Stimulated activated CD4-positive, alpha-beta T cell treated with anti-CD3 and anti-CD28 coated beads, Interleukin-1b, Interleukin-23, amount 100 ng/mL, for 1 hour (primary cell): ENCODE measurements at places on chromosomes 13 and 19.

DNA sequence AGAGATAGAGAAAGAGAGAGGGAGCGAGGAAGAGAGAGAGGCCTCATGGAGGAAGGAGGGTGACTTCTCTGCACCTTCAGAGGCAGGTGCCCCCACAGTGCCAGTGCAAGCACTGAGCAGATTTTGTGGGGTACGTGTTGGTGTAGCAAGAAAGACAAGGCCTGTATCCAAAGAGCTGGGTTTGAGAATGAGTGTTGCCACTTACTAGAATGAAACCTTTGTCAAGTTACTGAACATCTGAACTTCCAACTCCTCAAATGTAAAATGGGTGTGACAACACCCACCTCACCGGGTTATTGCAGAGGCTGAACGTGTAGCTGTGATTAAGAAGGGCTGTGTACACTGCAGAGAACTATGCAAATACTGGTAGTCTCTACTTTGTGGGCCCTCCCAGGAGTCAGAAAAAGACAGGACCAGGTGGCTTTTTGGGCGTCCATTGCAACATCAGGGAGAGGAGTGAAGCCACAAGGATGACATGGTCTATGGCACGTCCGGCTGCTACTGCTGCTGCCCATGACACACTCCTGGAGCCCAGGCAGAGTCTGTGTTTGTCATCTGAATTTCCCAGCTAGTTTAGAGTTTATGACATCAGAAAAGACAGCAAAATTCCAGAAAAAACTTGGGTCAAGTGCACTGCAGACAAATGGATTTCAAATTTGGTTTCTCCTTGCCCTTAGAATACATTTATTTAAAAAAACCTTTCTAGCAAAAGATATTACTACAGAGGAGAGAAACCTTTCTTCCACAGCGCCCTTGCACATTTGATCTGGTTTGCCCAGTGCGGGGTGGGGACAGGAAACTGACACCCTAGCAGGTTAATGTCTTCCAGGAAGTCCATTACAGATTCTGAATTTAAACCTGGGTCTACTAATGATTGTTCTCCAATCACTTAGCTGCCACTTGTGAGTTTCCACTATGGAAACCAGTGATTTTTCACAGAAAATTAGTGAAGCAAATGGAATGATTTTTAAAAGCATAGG, 54.0 kb upstream of the ATP12A start:
- no peak for DNase-seq

DNA sequence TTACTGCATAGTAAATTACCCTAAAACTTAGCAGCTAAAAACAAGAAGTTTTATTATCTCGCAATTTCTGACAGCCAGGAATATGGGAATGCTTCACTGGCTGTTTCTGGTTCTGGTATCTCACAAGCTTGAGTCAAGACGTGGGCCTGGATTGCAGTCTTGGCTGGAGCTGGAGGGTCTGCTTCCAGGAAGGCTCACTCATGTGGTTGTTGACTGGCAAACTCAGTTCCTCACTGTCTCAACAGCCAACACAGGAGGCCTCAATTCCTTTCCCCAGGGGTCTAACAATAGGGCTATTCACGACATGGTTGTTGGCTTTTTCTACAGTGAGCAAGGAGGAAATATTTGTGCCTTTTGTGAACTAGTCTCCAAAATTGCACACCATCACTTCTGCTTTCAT, 146.3 kb downstream of the GPC5 start:
- no peak for DNase-seq

- no peak for DNase-seq
These were observed 485.3 kb downstream of the UQCRFS1 start for GRCh38 chr19:28727480-28728159.

- DNase-seq = no peak
These were observed 47.9 kb upstream of the ONECUT3 start for GRCh38 chr19:1705367-1705766.

DNA sequence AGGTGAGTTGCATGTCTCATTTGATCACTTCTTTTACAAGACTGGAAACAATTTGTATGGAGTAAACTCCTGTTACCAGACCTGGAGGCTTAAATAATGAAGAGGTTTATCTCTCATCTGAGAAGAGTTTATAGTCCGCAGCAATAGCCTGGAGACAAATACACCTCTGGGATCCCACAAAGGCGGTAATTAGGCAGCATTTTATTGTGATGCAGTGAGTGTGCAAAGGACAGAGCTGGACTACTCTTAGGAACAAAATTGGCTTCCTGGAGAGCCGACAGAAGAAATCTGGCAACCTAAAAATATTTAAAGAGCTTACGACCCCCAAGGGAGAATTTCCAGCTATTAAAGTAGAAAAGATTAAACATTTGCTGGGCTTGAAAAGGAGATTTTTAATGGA, 11.8 kb upstream of the KATNAL1 start:
- no peak for DNase-seq

GRCh38 chr13:58500938-58501337, 869.4 kb downstream of the PCDH17 start:
- no peak for DNase-seq

- DNase-seq = no peak
These were observed 152.5 kb upstream of the MAB21L1 start for GRCh38 chr13:35629026-35629425.

DNA sequence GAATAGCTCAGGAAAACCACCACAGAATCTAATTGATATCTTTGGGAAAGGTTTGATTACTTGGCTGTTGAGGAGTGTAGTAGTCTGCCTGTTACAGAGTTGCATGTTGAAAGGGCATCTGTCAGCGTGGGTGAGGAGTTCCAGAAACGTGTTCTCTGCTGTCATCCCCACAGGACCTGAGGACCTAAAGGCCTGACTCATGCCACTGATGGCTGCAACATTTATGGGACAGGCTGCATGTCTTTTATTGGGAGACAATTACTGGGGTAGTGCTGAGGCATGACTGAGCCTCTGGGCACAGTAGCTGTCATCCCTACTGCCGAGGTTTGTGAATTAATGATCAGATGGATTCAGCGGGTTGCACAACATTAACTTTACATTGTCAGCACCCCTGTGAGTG, 525.9 kb downstream of the GPC6 start:
- DNase-seq = no peak

DNA sequence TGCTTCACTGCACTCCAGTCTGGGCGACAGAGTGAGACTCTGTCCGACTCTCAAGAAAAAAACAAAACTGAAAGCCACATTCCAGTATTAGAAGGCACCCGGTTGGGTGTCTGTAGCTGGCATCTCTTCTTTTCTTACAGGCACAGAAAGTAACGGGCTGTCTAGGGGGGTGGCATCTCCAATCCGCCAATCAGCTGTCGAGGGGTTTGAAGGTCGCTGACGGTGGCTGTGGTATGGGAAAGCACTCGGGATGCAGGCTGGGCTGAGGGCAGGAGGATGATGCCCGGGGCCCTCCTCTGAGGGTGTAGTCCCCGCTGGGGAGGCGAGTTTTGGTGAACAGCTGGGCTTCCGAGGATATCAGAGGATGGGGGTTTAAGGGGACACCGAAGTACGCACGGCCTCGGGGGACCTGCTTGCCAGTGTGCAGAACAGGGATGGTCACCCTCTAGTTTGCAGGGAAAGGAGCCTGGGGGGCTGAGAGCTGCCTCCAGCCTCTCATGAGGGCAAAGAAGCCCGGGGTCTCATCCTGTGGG, 27.0 kb upstream of the ZBTB7A start:
- no peak for DNase-seq

- no peak for DNase-seq
These were observed 384 bp downstream of the TRAPPC2B start for GRCh38 chr19:57363688-57364181.

- DNase-seq = no peak
These were observed 1.3 kb upstream of the SPIB start for GRCh38 chr19:50417111-50418081.

DNA sequence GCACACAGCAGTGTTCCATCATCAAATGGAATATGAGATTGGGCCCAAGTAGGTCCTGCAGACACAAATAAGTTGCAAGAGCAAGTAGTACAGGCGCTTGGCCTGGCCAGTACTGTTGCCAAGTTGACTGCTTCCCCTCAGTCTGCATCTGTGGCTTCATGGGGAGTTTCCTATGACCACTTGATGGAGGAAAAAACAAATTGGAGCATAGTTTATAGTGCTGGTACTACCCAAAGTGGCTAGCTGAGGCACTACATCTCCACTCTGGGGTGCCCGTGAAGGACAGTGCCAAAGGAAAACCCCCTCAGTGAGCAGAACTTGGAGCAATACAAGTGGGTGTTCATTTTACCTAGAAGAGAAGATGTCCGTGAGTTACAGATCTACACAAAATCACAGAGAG, 10.6 kb upstream of the ALOX5AP start:
- DNase-seq = no peak

GRCh38 chr19:10927730-10928562, 493 bp downstream of the YIPF2 start:
- no peak for DNase-seq
